ENCODE measurements at places on chromosomes 16 and 17.
A peak's percentile ranks its signal among the peaks of the same experiment; 100 is the strongest.

GRCh38 chr16:89031715-89032659, 55.0 kb upstream of the CBFA2T3 start:
- no peak for DNase-seq

GRCh38 chr17:29642171-29642611, 19.5 kb upstream of the CORO6 start:
- peak; percentile 2 for DNase-seq

GRCh38 chr17:61718022-61718421, 127.0 kb upstream of the NACA2 start:
- no peak for DNase-seq

DNA sequence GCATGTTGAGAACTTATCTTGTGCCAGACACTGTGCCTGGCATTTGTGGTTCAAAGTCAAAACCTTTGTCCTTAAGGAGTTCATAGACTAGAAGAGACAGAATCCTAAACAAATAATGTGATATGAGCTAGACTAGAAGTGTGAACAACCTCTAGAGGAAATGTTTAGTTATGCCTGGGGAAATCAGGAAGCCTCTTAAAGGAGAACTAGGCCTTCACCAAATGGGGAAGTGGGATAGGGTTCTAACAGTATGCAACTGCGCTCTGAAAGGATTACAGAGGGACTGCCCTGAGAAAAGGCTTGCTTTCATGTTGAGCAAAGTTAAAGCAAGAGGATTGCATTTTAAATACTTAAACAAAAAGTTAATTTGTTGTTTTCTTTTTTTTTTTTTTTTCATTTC, 4.9 kb downstream of the RUNDC1 start:
- no peak for DNase-seq

Measured in neural progenitor cell (in vitro differentiated cells).